ENCODE measurements at places on chromosomes 1 and 21.

DNA sequence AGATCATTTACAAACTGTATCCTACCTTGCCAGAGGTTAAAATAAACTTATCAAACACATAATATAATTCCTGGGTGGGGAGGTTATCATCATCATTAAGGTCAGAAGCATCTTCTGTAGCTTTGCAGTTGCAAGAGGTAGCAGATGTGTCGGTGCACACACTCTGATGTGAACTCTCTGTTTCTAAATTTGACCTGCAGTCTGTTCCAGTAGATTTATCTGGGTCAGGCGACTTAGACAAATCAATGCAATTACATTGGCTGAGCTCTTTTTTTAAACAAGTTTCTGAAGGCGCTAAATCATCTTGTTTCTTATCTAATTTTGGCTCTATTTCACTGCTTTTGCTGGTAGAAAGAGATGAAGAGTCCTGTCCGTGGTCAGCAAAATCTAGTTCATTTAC is 70.4 kb downstream of the PRPF38A start:
- no peak for DNase-seq

DNA sequence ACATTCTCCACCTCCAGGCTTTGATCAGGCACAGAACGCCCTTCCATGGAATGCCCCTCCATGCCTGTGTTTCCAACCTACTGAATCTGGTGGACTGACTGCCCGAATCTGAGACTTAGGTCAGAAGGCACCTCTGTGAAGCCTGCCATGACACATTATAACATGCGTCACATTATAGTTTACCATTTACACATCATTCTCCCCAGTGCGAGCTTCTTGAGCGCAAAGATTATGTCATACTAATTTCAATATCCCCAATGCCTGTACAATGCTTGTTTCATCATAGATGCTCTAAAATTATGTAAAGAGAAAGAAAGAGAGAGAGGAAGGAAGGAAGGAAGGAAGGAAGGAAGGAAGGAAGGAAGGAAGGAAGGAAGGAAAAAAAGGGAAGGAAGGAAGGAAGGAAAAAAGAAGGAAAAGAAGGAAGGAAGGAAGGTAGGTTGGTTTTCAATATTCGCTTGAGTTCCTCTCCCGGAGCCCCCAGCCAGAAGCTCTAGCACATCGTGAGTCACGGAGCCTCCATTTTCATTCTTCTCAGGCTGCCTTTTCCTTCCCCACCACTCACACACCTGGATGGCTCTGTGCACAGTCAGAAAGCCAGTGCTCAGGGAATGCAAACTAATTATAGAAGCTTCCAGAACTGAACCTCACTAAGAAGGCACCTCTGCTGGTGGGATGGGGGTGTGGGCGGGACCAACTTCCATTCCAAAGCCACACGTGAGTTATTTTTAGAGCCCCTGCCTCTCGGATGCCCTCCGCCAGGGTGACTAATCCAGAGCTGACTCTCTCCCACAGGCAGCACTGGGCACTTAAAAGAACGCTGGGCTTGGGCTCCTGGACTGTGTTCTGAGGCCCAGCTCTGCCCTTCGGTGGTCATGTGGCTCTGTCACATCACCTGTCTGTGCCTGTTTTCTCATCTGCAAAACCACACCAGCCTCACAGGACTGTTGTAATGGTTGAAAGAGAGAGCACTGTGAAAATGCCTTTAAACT is 27.4 kb downstream of the LAMB3 start:
- DNase-seq: no peak

DNA sequence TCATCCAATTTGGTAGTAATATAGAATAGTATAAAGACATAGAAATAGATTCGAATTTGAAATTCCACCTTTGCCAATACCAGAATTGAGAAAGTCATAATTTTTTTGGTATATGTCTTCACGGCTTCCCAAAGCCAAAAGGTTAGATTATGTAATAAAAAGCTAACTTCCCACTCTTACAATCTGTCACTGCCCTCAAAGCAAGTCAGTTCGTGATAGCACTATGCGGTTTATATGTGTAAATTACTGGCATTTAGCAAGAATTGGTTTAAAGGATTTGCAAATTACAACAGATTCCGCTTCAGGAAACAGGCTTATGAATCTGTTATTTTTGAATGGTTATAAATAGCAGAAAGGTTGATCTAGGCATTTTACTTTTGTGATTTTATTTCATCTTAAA is 679.4 kb upstream of the ADGRL2 start:
- no peak for DNase-seq

GRCh38 chr1:231039161-231040018 is 664 bp downstream of the FAM89A start:
- peak; percentile 84 for DNase-seq

DNA sequence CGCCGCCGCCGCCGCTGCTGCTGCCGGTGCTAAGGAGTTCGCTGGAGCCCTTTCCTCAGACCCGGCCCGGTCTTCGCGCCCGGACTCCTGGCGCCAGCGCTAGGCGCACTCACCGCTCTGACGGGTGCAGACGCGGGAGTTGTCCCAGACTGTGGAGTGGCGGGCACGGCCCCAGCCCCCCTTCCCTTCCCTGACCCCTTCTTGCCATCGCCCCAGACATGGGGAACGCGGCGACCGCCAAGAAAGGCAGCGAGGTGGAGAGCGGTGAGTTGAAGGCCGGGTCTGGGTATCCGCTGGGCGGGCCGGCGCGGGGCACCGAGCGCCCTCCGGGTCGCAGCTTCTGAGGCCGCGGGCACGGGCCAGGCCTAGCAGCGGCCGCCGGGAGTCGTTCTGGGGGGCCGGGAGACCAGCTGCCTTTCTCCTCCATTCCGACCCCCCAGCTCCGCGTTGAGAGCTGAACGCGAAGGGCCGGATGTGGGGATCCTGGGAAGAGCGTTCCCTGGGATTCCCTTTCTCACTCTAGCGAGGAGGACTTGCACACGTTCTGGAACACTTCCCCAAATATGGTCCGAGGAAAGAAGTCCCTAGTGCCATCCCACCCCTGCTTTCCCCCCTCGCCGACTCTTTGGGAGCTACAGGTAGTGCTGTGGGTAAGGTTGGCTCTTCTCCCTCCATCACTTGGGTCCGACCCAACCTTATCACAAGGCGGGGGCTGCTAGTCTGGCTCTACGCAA is 65.8 kb upstream of the PRKACB start:
- DNase-seq: peak; percentile 91

DNA sequence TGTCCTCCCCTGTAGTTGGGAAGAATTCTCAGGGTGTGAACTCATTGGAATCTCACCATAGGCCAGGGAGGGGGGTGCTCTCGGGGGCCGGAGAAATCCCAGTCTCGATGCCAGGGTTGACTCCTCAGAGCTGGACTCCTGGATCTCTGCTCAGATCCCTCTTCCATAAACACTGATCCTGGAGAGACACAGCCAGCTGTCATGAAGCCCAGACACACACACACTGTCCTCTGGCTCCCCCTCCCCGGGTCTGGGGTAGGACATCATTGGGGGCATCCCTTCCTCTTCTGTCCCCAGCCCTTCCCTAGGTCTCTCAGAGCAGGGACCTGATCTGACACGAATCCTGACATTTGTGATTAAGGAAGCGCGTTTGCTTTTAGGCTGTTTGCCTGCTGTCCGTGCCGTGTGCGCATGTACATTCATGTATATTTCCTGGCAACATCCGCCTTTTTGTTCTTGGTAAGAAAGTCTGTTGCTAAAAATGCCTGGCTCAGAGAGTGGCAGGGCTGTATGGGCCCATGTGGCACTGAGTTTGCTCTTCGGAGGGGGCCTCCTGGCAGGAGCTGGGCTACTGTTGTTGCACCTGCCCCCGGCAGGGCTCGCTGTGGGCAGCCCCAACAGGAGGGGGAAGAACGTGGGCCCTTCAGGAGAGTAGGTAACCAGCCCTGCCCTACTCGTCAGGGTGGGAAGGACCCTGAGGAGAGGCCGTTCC is 45.4 kb upstream of the SELENON start:
- DNase-seq: no peak

GRCh38 chr1:53688381-53689102 is 50.4 kb downstream of the GLIS1 start:
- no peak for DNase-seq

DNA sequence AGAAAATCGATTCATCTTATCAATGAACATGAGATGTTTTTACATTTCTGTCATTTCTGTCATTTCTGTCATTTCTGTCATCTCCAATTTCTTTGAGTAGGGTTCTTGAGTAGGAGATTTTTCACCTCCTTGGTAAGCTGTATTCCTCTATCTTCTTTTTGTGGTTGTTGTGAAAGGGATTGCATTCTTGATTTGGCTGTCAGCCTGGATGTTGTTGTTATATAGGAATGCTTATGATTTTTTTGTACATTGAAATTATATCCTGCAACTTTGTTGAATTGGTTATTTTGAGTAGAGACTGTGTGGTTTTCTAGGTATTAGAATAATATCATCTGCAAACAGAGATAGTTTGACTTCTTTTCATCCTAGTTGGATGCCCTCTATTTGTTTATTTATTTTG is 1233.7 kb downstream of the PLA2G4A start:
- DNase-seq: no peak

DNA sequence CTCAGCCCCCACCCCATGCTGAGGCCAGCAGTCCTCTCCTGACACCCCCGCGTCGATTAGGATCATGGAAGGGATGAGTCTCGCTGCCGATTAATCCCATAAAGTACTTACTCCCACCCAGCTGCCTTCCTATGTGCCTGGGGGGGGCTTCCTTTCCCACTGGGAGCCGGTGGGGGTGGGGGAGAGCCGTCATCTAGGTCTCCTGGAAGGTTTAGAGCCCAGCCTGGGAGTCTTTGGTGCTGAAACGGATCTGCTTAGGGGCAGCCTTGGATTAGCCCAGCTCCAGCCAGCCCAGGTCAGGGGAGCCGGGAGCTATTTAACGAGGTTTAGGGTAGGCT is 9.8 kb downstream of the SAMD11 start:
- DNase-seq: peak; percentile 59

DNA sequence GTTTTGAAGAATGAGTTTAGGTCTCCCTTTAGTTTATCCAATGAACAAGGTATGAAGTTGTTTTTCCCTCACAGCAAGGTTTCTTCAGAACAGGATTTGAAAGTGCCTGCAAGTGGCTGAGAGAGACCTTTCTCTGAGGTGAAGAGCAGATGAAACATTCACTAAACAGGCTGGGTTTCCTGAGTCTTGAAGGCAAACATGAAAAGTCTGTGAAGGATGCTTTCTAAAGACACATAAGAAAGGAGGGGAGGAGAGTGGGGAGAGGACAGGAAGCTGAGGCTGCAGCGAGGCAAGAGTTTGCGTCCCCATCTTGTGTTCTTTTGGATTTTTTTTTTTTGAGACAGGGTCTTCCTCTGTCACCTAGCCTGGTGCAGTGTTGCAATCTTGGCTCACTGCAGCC is 95.7 kb upstream of the SIM2 start:
- no peak for DNase-seq

GRCh38 chr1:79822053-79822452 is 815.5 kb upstream of the ADGRL4 start:
- no peak for DNase-seq

DNA sequence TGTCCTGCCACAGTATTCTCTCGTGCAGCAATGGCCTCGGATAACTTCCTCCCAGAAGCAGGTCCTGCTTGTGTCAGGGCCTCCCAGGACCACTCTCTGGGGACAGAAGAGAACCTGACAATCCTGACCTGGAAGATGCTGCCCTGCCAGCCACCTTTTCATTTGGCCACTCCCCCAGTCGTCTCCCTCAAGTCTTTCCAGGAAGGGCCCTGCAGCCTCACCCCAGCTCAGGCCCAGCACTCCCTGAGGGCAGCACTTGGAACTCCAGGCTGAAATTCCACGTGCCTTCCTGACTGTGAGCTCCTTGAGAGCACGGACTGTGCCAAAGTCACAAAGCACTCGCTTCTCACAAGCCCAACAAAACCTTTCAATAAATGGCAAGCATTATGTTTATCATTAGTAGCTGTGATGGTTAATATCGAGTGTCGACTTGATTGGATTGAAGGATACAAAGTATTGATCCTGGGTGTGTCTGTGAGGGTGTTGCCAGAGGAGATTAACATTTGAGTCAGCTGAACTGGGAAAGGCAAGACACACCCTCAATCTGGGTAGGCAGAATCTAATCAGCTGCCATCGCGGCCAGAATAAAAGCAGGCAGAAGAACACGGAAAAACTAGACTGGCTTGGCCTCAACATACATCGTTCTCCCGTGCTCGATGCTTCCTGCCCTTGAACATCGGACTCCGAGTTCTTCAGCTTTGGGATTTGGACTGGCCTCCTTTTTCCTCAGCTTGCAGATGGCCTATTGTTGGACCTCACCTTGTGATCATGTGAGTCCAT is 2.3 kb upstream of the CLEC20A start:
- no peak for DNase-seq

DNA sequence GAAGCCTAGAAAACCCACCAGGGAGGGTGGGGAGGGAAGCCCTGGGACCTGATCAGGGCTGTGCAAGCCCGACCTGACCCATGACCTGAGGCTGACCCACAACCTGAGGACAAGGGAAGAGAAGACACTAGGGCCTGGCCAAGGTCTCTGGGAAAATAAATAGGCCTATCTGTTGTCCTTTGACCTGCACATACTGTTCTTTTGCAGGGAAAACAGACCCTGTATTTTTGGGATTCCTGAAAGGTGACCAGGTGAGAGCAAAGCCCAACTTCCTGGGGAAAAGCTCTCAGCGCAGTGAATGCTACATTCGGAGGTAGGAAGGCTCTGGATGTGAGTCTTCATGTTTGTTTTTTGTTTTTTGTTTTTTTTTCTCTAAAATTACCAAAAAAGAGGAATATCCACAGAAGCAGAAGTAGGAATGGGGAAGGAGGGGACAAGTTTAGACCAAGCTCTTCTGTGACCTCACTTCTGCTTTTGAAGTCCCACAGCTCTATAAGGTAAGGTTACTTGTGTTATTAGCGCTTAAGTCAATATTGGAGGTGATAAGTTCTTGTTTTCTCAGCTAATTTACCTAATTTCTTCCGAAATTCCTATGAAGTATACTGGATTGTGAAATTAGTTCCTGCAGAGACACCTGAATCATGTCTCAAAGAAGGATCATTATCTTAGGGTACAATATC is 26.2 kb upstream of the LYST start:
- no peak for DNase-seq

DNA sequence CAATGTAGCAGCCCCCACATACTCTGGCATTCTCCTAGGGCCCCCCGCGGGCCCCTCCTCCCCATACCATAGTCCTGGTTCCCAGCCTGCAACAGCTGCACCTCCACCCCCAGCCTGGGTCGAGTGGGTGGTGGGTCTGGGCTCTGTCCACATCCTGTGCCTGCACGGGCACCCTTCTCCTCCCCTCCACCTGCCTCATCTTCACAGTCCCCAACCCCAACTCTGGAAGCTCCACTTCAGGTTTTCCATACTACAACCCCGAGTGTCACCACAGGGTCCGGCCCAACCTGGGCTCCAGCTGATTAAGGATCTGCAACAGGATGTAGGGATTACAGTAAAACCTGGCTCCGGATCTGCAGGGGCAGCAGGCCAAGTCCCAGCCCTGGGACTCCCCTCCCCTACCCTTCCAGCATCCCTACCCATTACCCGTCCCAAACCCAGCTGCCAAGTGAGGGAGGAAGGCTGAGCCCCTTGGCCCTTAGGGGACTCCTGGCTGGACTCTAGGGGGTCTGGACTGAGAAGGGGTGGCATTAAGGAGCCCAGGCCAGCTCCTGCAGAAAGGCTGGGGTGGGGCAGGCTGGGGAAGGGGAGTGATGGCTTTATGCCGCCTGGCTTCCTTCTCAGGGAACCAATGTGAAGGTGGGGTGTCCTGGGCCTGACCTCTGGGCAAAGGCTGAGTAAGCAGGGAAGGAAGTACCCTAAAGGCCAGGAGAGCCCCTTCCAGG is 116.8 kb downstream of the CASZ1 start:
- peak; percentile 83 for DNase-seq

- DNase-seq: no peak
These were observed 275.2 kb upstream of the C1orf105 start for GRCh38 chr1:172145231-172145651.

- no peak for DNase-seq
These were observed 35.4 kb downstream of the QSOX1 start for GRCh38 chr1:180190091-180190490.

- peak; percentile 78 for DNase-seq
These were observed 306.3 kb upstream of the DUSP10 start for GRCh38 chr1:222048094-222048595.

- no peak for DNase-seq
These were observed 5.8 kb upstream of the CTSE start for GRCh38 chr1:206029484-206029883.

All from retina (tissue), 1 donor.